ENCODE measurements at places on chromosomes 16 and 17. TPM values are rescaled to one million over a fixed set of nuclear protein-coding genes. Genes with fewer than 3 reads are reported as not detected.

DNA sequence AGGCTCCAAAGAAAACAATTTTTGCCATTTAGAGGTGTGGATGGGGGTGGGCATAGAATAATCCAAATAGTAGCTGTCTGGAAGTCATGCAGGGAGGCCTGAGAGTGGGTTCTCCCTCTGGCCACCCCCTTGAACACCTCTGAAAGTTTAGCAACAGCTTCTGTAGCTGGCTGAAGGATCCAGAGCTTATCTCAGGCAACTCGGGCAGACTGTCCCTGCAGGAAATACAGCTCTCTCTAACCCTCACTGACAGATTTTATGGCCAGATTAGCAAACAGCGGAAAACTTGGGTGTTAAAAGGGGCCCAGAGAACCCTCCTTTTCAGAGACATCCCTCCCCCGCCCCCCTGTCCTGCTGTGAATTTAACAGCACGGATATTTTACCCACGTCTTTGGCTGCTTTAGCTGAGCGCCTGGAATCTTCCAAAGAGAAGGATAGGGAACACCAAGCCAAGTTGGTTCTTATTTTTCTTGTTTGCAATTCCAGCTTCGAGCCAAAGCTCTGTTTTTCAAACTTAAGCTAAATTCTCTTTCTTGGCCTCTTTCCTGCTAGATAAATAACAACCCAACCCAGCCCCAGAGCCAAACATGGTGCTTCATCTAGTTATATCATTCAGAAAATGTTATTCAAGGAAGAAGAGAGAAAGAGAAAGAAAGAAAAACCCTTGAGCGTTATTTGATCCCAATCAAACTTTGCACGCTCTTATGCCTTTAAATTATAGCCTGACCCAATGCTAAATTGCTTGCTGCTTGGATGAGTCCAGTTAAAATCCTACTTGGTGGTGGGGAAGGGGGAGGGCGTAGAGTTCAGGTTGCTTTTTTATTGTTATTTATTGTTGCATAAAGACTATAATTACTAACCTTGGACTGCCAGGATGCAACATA lies 2.3 kb upstream of the HOXB2 start:
- H3K27me3 ChIP-seq = no peaks in the 10 kb centered on the region
- peaks cover 17% of the 10 kb centered on the region for H3K4me1 ChIP-seq
- peak overlapping the region; percentile 0 for H3K4me3 ChIP-seq
- H3K36me3 ChIP-seq = no peaks in the 10 kb centered on the region

- H3K36me3 ChIP-seq = no peaks in the 10 kb centered on the region
- H3K4me3 ChIP-seq = no peak overlapping the region
- H3K27ac ChIP-seq = no peak overlapping the region
Measured at GRCh38 chr17:33922971-33923370, 332.1 kb upstream of the CCL2 start.

GRCh38 chr17:233473-233941 lies 52.1 kb upstream of the DOC2B start:
- no peak overlapping the region for H3K4me3 ChIP-seq
- no peaks in the 10 kb centered on the region for H3K4me1 ChIP-seq
- H3K27me3 ChIP-seq = no peaks in the 10 kb centered on the region
- H3K36me3 ChIP-seq = no peaks in the 10 kb centered on the region

DNA sequence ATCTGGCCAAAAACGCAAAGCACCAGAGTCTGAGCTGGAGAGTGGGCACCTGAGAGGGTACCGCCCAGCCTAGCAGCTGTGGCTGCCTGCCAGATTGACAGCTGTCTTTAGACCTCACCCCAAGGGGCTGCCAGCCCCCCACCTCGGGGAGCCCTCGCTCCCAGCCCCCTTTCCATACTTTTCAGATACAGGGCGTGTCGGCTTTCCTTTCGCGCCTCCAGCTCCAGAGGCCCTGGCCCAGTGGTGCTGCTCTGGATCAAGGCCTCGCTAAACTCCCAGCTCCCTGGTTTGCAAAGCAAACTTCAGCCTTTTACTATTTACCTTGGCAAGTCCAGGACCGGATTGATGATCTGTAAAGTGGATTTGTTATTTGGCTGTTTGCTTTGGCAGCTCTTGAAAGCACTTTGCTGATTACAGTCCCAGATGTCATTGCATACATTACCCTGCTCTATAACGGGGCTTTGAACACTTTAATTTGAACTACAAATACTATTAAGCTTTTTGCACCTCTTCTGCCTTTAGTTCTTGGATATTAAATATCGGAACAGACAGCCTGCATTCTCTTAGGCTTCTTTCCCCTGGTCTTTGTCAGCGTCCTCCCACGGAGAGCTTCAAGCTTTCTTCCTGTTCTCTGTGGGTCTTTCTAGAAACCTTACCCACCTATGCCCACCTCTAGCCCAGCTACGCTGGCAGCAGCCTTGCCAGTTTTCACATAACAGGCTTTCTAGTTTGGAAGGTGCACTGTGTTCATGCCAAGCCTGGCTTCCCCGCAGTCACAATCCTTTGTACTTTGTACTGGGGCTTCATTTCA lies 63.6 kb upstream of the TBX2 start:
- DNase-seq = no peak
- no peaks in the 10 kb centered on the region for H3K27me3 ChIP-seq
- no peaks in the 10 kb centered on the region for H3K36me3 ChIP-seq

The CLEC10A gene
- total RNA-seq = 3.5 TPM

- no peak for DNase-seq
- H3K4me3 ChIP-seq = no peak overlapping the region
- no peaks in the 10 kb centered on the region for H3K4me1 ChIP-seq
- H3K27me3 ChIP-seq = no peaks in the 10 kb centered on the region
- H3K36me3 ChIP-seq = no peaks in the 10 kb centered on the region
Measured at GRCh38 chr16:50831751-50832150, 89.9 kb downstream of the CYLD start.

GRCh38 chr17:32007463-32008298 lies 498 bp downstream of the LRRC37B start:
- peaks cover 7% of the 10 kb centered on the region for H3K4me1 ChIP-seq
- H3K27me3 ChIP-seq = no peaks in the 10 kb centered on the region
- peak overlapping the region; percentile 93 for H3K4me3 ChIP-seq
- peak; percentile 29 for DNase-seq
- no peaks in the 10 kb centered on the region for H3K36me3 ChIP-seq

DNA sequence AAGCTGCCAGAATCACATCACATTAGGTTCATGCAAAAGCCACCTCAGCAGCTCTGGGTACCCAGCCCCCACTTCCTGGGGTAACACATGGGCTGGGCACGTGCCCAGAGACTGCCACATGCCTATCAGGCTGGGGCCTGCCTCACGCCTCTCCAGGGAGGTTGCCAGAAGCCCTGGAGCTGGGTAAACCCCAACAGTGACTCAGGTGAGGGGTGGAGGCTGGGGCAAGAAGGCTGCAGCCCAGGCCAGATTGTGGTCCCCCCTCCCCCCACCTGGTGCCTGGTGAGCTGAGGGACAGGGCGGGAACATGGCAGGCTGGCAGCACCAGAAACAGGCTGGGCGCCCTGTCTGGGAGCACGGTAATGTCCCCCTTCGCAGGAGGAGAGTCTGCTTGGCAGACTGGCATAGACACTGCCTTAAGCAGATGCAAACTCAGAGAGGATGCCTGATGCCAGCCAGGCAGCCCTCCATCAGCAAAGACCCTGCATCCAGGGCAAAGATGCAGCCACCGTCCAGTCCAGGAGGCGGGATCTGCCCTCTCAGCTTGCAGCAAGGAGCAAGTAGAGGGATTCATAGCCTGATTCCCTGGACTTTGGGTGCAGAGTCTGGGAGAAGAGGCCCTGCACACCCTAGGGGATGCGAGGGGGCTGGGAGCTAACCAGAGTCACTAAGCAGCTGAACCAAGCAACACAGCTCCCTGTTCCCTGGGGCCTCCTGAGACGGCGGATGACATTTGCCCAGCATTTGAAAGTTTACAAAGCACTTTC lies 28.8 kb downstream of the NGFR start:
- peak; percentile 15 for DNase-seq
- no peak overlapping the region for H3K4me3 ChIP-seq
- H3K27ac ChIP-seq = no peak overlapping the region

DNA sequence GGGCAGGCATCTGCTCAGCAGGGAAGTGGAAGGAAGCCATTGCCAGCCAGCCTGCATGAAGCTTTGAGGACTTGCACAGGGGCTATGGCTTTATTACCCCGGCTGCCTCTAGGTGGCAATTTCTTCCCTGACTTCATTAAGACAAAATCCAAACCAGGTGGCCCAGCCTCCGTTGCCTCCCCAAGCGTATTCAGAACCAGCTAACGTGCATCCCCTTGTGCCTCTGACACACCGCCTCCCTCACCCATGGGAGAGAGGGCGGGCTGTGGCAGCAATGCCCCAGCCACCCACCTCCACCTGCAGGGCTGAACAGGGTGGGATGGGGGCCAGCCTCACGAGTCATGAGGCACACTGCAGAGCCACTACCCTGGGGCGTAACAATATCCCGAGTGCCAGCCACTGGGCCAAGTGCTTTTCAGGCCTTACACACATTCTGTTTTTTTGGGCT lies 6.8 kb downstream of the KIFC3 start:
- no peaks in the 10 kb centered on the region for H3K36me3 ChIP-seq
- H3K27me3 ChIP-seq = no peaks in the 10 kb centered on the region
- no peaks in the 10 kb centered on the region for H3K4me1 ChIP-seq
- no peak overlapping the region for H3K4me3 ChIP-seq
- no peak for DNase-seq

The VAT1 gene
- 59.5 TPM for total RNA-seq

DNA sequence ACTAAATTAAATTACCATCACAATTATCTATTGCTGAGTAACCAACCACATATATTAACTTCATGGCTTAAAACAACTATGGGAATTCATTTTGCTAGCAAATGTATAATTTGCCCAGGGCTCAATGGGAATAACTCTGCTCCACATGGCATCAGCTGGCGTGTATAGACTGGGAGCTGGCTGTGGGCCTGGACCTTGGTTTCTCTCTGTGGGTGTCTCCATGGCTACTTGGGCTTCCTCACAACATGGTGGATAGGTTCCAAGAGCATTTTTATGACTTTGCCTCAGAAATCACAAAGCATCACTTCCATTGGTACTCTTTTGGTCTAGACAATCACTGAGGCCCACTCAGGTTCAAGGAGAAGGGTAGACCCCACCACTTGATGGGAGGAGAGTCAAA lies 144.9 kb downstream of the SOCS1 start:
- DNase-seq = no peak
- no peaks in the 10 kb centered on the region for H3K4me1 ChIP-seq
- no peak overlapping the region for H3K4me3 ChIP-seq
- no peak overlapping the region for H3K27ac ChIP-seq
- no peaks in the 10 kb centered on the region for H3K27me3 ChIP-seq
- no peaks in the 10 kb centered on the region for H3K36me3 ChIP-seq

GRCh38 chr17:63278728-63279442 lies 167.2 kb downstream of the CYB561 start:
- H3K4me1 ChIP-seq = no peaks in the 10 kb centered on the region
- no peaks in the 10 kb centered on the region for H3K27me3 ChIP-seq
- no peak overlapping the region for H3K27ac ChIP-seq
- no peak overlapping the region for H3K4me3 ChIP-seq
- no peak for DNase-seq

DNA sequence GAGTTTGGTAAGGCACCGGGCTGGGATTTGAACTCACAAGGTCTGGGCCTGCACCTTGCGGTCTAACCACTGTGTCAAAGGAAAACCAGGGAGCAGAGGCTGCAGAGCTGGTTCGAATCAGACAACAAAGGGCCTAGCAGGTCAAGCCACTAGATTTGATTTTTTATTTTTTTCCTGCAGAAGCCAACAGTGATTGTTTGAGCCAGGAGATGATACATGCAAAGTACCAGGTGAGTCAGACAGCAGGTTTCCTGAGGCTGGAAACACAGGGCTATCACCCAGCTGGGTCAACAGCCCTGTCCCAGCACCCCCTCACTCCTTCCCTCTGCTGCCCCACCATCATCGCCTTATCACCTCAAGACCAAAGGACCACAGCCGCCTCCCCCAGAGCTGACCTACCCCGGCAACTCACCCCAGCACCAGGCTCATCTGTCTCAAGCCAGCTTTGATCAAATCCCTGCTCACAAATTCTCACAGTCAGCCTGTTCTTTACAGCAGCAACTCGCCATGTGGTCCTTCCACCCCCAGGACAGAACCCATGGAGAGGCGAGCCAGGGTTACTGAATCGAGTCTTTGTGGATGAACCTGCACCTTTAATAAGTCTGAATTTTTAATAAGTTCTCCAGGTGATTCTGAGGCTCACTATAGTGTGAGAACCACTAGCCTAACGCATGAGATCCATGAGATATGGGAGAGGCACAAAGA lies 13.0 kb upstream of the KRT19 start:
- no peak overlapping the region for H3K4me3 ChIP-seq
- DNase-seq = no peak
- no peak overlapping the region for H3K27ac ChIP-seq
- no peaks in the 10 kb centered on the region for H3K27me3 ChIP-seq

The SOCS1 gene
- 45.3 TPM for total RNA-seq

DNA sequence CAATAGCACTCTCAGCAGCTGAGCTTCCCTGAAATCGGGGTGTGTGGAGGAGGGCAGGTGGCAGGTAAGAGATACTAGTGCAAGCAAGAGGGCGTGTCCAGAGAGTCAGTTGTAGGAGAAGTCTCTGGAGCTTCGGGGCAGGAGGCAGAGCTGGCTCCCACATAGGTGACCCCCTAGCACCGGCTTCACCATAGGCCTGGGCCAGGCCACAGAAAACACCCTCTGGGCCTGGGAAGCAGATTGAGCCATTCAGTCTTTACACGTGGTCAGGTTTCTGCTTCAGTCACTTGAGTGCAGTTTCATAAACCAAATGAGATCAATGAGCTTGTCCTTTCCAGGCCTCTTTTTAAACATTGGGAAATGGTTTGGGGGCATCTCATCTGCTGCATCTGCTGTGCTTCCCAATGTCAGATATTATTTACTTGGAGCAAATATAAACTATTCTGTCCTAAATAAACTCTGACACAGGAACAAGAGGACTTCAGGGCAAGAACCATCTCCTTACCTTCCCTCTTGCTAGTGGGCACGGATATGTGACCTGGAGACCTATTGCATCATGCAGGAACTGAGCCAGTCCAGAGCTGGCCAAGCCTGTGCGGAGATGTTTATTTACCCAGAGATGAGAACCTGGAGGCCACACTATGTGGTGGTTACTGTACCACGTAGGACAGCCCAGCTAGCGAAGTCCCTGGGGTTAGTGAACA lies 16.1 kb downstream of the CCR7 start:
- no peaks in the 10 kb centered on the region for H3K27me3 ChIP-seq
- peak overlapping the region; percentile 87 for H3K27ac ChIP-seq
- no peaks in the 10 kb centered on the region for H3K36me3 ChIP-seq
- H3K4me1 ChIP-seq = peaks cover 27% of the 10 kb centered on the region

The SHCBP1 gene
- not detected for total RNA-seq

The SYT17 gene
- 0.29 TPM for total RNA-seq

- H3K4me3 ChIP-seq = no peak overlapping the region
- DNase-seq = no peak
- H3K27me3 ChIP-seq = no peaks in the 10 kb centered on the region
- no peaks in the 10 kb centered on the region for H3K4me1 ChIP-seq
- H3K36me3 ChIP-seq = no peaks in the 10 kb centered on the region
Measured at GRCh38 chr16:88390735-88391134, 8.0 kb downstream of the ZNF469 start.

The C16orf74 gene
- not detected for total RNA-seq

GRCh38 chr16:72561-73548 lies at the start of gene RHBDF1:
Gene RHBDF1, minus strand, starts transcription at chr16:72631. Its CDS starts 7,616 bp downstream, at chr16:65015.
- DNase-seq = peak; percentile 67
- peak within 1 kb of the TSS; percentile 75 for H3K4me3 ChIP-seq
- H3K27me3 ChIP-seq = no peaks in the 10 kb centered on the region
- H3K27ac ChIP-seq = peak within 1 kb of the TSS; percentile 93
- H3K36me3 ChIP-seq = no peaks in the 10 kb centered on the region
